ENCODE measurements at places on chromosomes 7 and 10. TPM values are rescaled to one million over a fixed set of nuclear protein-coding genes. Genes with fewer than 3 reads are reported as not detected.

The PAX4 gene
- 3.4 TPM for total RNA-seq

The SFTPA1 gene
- total RNA-seq: 0.22 TPM

The RP9 gene
- 21.2 TPM for total RNA-seq

The HKDC1 gene
- 2.4 TPM for total RNA-seq
